ENCODE measurements at places on chromosomes 1 and 21.

DNA sequence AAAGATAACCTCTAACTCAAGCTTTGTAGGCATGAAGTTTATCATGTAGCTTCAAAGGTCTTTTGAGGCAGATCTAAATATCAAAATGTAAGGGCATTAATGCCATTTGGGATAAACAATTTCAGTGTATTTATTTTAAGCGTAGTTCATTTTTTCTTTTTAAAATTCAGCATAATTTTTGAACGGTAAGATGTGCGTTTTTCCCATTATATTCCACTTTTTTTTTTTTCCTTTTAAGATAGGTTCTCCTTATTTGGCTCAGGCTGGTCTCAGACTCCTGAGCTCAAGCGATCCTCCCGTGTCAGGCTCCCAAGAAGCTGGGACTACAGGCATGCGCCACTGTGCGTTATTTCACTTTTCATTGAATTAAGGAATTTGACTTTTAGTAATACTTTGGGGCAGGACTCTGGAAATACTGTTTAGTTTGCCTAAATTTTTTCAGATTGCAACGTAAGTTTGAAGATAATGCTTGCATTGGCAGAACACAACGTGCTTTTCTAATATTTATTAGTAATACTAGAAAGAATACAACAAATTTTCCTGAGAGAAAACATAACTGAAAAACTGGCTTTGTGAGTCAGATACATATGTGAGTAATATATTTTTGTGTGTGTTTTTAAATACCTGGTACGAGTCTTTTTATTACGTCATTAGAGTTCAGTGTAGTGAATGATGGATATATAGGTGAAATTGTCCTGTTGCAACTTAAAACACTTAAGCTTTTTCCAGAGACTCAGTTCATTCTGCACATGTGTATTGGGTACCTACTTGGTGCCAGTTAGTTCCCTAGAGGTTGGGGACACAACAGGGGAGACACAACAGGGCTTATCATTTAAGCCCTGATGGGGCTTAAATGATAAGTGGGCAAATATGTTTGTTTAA lies 2.2 kb downstream of the RALGPS2 start:
- no peak for DNase-seq

GRCh38 chr1:195768936-195769335 lies 839.3 kb downstream of the KCNT2 start:
- no peak for DNase-seq

DNA sequence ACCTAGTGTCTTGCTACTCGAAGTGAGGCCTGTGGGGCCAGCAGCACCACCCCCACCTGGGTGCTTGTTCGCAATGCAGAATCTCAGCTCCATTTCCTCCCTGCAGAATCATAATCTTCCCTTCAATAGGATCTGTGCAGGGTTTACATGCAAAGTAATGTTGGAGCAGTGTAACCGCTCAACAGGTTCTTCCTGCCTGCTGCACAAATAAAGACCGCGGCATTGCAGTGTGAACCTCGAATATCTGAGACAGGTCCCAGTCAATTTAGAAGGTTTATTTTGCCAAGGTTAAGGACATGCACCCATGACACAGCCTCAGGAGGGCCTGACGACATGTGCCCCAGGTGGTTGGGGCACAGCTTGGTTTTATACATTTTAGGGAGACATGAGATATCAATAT lies 119.2 kb downstream of the TLR5 start:
- DNase-seq, result no peak

GRCh38 chr1:46166521-46167462 lies 8.1 kb upstream of the TSPAN1 start:
- DNase-seq, result peak; percentile 29

- DNase-seq, result peak; percentile 31
Observed at GRCh38 chr1:161962091-161962887, 61.4 kb downstream of the OLFML2B start.

DNA sequence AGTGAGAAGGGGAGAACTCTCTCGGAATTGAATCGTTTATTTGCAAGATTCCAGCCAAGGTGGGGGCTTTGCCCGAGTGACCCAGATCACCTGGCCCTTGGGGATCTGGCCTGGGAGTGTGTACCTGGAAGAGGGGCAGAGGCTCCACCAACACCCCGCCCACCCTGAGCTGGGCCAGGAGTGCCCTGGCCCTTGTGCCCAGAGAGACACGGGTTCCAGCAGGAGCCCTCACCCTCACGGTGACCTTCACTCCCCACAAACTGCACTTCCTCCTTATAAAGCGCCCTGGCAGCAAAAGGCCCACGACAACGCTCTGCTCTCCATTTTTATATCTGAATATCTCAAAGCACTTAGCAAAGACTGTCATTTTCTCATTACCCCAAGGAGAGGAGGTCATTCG lies 16.6 kb downstream of the CASZ1 start:
- no peak for DNase-seq

DNA sequence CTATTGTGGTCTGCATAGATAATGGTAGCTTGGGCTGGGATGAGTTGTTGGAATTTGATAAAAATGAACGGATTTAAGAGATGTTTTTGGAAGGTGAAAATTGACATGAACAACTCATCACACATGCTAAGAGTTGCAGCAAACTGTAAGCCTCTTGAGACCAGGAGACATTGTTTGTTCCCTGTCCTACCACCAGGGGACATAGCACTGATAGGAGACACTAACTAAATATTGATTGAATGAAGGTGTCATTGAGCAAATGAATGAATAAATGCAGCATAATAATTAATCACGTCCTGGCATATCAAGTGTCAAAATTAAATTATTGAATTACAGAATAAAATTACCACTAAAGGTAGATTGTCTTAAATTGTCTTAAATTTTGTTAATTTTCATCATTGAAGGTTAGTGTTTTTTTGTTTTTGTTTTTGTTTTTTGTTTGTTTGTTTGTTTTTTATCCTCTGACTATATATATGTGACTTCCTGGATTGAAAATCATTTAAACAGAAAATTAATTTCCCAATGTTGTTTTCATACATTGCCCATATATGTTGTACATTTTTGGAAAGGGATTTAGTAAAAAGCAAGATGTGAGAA lies 285.3 kb upstream of the C1orf105 start:
- peak; percentile 37 for DNase-seq

- no peak for DNase-seq
Observed at GRCh38 chr1:226370144-226370923, 37.6 kb downstream of the PARP1 start.

GRCh38 chr1:173424782-173425407 lies 52.2 kb upstream of the PRDX6 start:
- DNase-seq, result no peak

GRCh38 chr1:179081687-179082332 lies at the start of gene TOR3A:
Gene TOR3A (plus strand): TSS chr1:179082070. CDS start chr1:179082129, 59 bp downstream.
- peak; percentile 91 for DNase-seq

GRCh38 chr21:26846036-26846931 lies 1.1 kb upstream of the ADAMTS1 start:
- DNase-seq, result peak; percentile 24

DNA sequence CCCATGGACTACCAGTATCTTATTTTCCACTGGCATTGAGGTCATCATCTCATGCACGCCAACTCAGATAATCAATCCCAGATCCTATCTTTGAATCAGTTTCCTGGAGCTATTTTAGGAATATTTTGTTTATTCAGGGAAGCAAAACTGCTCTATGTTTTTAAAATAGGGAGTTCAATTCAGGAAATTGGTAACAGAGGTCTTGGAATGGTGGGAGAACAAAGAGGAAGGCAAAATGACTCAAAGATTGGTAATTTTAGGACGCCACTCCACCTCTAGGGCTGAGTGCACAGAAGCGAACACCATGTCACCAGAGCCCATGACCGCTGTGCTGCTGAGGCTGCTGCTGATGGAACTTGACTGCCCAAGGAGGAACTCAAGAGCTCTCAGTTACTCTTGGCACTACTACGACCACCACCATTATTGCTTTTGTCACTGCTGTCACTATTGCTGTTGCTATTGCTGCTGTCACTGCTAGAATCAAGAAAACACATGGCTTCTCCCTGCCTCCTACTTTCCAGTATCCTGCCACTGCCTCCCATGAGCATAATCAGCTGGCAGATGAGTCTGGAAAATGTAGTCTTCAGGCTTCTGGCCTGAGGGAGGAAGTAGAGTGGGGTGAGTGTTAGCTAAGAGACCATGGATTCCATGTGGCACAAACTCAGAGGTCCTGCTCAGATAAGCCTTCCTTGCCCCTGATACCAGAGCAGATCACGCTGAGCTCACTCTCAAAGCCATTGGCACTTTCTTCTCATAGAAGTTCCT lies 71.6 kb upstream of the CNIH3 start:
- peak; percentile 68 for DNase-seq

GRCh38 chr1:177589166-177589565 lies 380.7 kb downstream of the SEC16B start:
- no peak for DNase-seq

- no peak for DNase-seq
Observed at GRCh38 chr21:39055167-39055767, 128.0 kb downstream of the PSMG1 start.

GRCh38 chr1:160238408-160238807 lies 23.9 kb downstream of the DCAF8 start:
- DNase-seq, result no peak

DNA sequence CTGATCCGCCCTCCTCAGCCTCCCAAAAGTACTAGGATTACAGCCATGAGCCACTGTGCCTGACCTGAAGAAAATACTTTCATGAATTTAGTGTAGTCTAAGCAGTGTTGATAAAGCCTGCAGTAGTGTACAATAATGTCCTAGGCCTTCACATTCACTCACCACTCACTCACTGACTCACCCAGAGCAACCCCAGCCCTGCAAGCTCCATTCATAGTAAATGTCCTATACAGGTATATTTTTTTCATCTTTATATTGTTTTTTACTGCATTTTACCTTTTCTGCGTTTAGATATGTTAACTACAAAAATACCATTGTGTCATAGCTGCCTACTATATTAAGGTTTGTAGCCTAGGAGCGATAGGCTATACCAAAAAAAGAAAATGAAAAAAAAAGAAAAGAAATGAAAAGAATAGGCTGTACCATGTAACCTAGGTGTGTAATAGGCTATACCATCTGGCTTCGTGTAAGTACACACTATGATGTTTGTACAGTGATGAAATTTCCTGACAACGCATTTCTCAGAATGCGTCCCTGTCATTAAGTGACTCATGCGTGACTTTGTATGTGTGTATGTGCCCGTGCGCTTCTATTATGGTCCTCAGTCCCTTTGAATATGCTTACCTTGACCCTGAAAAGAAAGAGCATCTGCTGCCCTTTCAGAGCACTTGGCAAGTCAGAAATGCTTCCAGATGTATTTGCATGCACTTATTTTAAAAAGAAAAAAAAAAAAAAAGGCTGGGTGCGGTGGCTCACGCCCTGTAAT lies 9.2 kb upstream of the SLAMF8 start:
- DNase-seq, result no peak

GRCh38 chr21:18129526-18129925 lies 115.1 kb upstream of the CHODL start:
- no peak for DNase-seq

GRCh38 chr1:226325178-226325577 lies 16.2 kb upstream of the LIN9 start:
- DNase-seq, result no peak

- DNase-seq, result no peak
Observed at GRCh38 chr21:34936883-34937563, 112.1 kb downstream of the RUNX1 start.

DNA sequence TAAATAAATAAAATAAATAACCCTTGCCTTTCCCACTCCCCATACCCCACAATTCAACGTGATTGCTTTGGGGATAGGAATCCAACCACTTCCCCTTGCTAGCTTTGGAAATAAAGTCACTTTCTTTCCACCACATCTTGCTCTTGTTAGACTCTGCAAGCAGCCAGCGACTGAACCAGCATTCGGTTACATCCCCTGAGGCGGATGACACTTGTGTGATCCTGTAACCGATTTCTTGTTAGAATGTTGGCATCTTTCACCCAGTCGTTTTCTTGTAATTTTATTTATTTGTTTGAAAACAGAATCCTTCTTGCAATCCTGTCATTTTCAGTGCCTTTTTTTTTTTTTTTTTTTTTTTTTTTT lies 1.6 kb upstream of the IFNGR2 start:
- peak; percentile 71 for DNase-seq

DNA sequence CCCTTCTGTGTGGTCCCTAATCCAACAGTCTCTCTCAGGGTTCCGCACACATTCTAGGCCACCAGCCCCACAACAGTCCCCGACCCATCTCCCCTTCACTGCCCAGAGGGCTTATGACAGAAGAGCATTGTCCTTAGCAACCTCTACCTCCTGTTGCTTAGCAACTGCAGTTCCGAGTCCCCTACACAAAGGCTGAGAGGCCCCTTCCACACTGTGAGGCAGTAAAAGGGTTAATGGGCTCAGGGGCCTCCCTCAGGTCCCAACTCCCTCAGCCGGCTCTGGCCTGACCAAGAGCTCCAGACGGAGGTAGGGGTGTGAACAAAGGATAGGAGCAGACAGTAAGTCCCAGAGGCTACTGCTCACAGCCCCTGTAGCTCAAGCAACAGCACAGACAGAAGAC lies 4.3 kb downstream of the IGSF9 start:
- DNase-seq, result no peak

GRCh38 chr1:205043866-205044265 lies 854 bp downstream of the CNTN2 start:
- no peak for DNase-seq

GRCh38 chr1:34013136-34013535 lies 149.3 kb downstream of the HMGB4 start:
- no peak for DNase-seq

- DNase-seq, result no peak
Observed at GRCh38 chr1:110153407-110153950, 3.2 kb downstream of the SLC6A17 start.

- no peak for DNase-seq
Observed at GRCh38 chr1:200959411-200959921, 64.0 kb downstream of the KIF21B start.

GRCh38 chr1:231814521-231814920 lies 187.9 kb downstream of the DISC1 start:
- DNase-seq, result no peak

DNA sequence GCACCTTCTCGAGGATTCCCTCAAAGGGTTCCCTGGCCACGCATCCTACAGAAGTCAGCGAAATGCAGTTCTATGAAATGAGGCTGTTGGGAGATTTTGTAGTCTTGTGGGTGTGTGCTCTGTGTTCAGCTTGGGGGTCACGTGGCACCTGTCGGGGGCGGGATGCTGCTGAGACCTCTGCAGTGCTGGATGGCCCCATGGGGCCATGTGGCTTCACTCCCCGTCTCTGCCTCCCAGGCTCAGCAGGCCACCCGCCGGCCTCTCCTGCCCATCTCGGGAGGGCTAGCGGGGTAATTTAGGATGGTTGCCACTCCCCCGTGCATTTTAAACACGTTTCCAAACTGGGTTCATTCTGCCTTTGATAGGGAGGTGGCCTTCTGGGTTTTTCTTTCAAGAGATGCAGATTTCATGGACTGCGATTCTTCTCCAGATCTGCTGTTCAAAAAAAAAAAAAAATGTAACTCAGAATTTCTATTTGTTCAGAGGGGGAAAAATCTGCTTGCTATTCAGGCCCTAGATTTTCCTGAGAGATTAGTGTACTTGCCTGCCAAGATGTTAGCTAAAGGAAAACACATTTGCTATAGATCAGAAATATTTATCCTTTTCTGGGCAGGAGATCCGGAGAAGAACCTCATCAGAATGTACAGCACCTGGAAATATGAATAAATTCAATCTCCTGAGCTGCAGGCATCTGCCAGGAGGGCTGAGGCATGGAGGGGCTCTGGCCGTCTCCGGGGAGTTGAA lies 277.2 kb upstream of the VAMP3 start:
- DNase-seq, result no peak
